ENCODE measurements at places on chromosomes 2 and 18. TPM values are rescaled to one million over a fixed set of nuclear protein-coding genes. Genes with fewer than 3 reads are reported as not detected.

GRCh38 chr2:29729401-29729800 is 192.0 kb downstream of the ALK start:
- no peak for DNase-seq

ADNP2 gene
- 17.7 TPM for total RNA-seq

MOGAT1 gene
- total RNA-seq = not detected

DNA sequence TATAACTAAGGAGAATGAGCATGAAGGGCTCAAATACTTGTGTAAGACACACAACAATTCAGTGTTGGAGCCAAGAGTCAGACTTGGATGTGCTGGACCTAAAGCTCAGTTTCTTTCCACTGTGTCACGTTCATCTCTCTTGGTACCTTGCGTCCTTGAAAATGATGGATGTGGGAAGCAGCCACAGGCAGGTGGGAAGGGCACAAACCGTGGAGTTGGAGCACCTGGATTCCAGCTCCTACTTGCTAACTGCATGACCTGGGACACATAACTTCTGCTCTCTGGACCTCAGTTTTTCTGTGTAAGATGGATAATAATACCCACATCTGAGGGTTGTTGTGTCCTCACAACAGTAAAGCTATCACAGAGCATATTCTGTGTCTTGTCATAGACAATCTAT is 53.1 kb upstream of the PPP1CB start:
- DNase-seq = no peak

GBX2 gene
- 6.4 TPM for total RNA-seq

- no peak for DNase-seq
Observed at GRCh38 chr2:241743620-241744019, 9.2 kb downstream of the D2HGDH start.

DNA sequence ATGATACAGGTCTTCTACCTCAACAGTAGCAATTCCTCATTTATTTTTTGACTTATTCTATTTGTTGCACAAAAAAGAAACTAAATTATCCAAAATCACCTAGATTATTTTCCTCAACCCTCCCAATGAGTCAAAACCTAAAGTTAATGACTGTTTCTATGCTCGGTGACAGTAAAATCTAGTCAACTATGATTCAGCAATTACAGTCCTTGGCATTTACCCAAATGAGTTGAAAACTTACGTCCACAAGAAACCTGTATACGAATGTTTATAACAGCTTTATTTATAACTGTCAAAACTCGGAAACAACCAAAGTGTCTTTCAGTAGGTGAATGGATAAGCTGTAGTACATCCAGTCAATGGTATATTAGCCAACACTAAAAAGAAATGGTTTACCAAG is 439.3 kb downstream of the CBLN2 start:
- no peak for DNase-seq

GRCh38 chr2:240499309-240500301 is 58.2 kb downstream of the ANKMY1 start:
- DNase-seq = no peak

- no peak for DNase-seq
Observed at GRCh38 chr2:191180713-191181112, 29.9 kb upstream of the STAT4 start.

ALPI gene
- not detected for total RNA-seq

DNA sequence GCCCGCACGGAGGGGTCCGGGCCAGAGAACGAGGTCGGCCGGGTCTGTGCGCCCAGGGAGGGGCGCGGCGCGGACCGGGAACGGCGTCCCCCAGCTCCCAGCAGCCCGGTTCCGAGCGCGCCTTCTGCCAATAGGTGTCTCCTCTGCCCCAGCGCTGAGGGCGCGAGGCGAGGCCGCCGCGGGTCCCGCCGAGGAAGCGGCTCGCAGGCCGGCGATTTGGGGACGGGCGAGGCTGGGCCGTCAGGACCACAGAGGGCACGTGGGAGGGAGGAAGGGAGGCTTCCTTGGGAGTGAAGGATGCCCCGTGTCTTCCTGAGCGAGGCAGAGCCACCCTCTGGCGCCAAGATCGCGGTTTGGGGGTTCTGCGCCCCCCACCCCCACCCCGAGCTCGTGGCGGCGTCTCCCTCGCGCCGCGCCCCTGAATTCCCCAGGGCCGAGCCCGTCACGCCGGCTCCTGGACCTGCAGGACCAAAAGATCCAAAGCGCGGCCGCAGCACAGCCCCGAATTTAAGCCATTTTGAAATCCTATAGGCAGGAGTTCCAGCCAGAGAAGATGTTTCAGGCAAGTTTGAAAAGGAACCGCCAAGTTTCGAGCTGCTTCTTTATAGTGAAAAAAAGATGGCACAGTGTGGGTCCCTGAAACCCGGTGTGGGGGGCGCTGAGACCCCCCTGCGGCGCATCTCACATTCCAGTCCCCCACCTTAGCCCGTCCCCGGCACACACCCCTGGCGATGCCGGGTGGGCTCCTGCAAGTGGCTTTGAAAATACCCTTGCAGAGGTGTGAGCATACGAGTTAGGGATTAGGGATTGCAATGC is 909 bp downstream of the NFATC1 start:
- no peak for DNase-seq

- no peak for DNase-seq
Observed at GRCh38 chr2:68483011-68483410, 15.6 kb downstream of the APLF start.

DNA sequence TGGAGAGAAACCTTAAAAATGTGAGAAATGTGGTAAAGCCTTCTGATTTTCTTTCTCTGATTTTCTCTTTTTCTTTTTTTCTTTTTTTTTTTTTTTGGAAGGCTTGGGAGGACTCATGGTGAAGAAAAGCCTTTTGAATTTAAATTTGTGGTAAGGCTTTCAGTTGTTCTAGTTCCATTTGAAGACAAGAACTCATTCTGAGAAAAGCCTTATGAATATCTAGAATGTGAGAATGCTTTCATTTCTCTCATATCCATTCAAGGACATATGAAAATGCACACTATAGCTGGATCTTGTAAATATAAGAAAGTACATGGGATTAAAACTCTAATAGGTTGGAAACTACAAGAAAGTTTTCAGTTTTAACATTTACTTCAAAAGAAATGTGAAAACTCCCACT is 1045.2 kb upstream of the NRXN1 start:
- DNase-seq = no peak

EFEMP1 gene
- total RNA-seq = 3,607 TPM

- DNase-seq = no peak
Observed at GRCh38 chr2:159381574-159381973, 95.1 kb upstream of the WDSUB1 start.

DNA sequence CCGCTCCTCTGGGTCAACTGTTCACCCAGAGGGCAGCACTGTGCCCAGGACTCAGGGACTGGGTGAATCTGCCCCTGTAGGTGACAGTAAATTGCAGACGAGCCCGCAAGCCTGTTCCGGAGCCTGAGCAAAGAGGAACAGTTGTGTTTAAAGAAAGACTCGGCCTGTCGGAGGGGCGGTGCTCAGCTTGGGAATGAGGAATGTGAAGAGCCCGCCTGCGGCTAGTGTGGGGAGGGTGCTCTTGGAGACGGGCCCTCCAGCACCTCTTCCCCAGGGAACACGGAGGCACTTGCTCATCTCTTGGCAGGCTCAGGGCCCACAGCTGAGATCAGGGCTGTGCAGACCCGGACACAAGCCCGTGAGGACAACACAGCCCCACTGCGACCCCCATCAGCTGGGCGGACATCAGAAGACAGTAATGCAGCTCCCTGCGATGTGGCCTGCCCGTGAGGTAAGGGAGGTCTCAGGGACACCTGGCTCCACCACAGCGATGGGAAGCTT is 299.0 kb downstream of the NDUFA10 start:
- no peak for DNase-seq

- DNase-seq = no peak
Observed at GRCh38 chr2:48519593-48519992, 10.4 kb upstream of the STON1 start.

GRCh38 chr2:80852808-80853139 is 548.2 kb upstream of the LRRTM1 start:
- DNase-seq = no peak

GRCh38 chr18:39313992-39314391 is 1748.4 kb upstream of the CELF4 start:
- no peak for DNase-seq

NYAP2 gene
- total RNA-seq = not detected

HOXD13 gene
- total RNA-seq = not detected

LYG1 gene
- 0.39 TPM for total RNA-seq

TSN gene
- total RNA-seq = 62.9 TPM

LHCGR gene
- not detected for total RNA-seq

Data from pulmonary artery endothelial cell (primary cell).